Iris pigment epithelial cell (primary cell): ENCODE measurements at places on chromosomes 2 and 18.

DNA sequence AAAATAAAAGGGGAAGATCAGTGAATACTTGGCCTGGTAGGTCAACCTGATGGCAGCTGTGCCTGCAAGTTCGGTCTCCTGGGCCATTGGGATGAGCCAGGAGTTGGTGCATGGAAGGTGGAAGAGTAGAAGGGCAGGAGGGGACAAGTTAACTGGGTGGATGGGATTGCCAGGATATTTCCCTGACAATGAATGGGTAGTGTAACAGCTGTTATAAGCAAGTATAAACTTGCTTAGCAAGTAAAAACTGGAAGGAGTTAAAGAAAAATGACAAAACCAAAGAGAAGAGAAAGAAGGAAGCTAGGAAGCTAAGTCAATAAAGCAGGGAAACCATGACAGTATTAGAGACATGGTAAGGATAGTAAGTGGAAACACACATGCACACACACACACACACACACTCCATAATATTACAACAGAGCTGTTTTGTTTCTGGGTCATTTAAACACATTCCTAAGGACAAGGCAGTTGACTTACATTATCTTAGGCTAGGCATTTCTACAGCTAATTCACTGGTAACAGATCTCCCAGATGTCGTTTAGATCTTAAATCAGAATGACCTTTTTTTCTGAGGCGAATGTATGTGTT, 29.7 kb downstream of the MEP1B start:
- no peak for DNase-seq

GRCh38 chr18:2192562-2192961, 378.7 kb downstream of the METTL4 start:
- DNase-seq, result no peak

GRCh38 chr18:840023-840408, 28.0 kb upstream of the YES1 start:
- DNase-seq, result no peak

GRCh38 chr2:227509076-227509475, 37.1 kb downstream of the AGFG1 start:
- no peak for DNase-seq
